Endothelial cell of umbilical vein (primary cell): ENCODE measurements at places on chromosomes 5 and 9. TPM values are rescaled to one million over a fixed set of nuclear protein-coding genes. Genes with fewer than 3 reads are reported as not detected.

GRCh38 chr9:91732187-91733005, 217.6 kb downstream of the ROR2 start:
- no peaks in the 10 kb centered on the region for H3K27me3 ChIP-seq
- H3K36me3 ChIP-seq = no peaks in the 10 kb centered on the region
- H3K4me3 ChIP-seq = no peak overlapping the region
- no peaks in the 10 kb centered on the region for H3K4me1 ChIP-seq
- no peak for DNase-seq

CAVIN4 gene
- total RNA-seq = 2.5 and 3.1 TPM in 2 replicates

STPG3 gene
- total RNA-seq = not detected in 2 replicates

CSF2 gene
- not detected in 2 replicates for total RNA-seq

- peak; percentile 76 for DNase-seq
- H3K36me3 ChIP-seq = peaks cover 22% of the 10 kb centered on the region
- H3K4me3 ChIP-seq = peak overlapping the region; percentile 88
Measured at GRCh38 chr9:72362680-72363139, 2.3 kb downstream of the ZFAND5 start.

GRCh38 chr5:74419468-74419867, 221.1 kb downstream of the ENC1 start:
- no peaks in the 10 kb centered on the region for H3K27me3 ChIP-seq
- H3K4me3 ChIP-seq = no peak overlapping the region
- DNase-seq = no peak
- no peaks in the 10 kb centered on the region for H3K36me3 ChIP-seq
- peaks cover 22% of the 10 kb centered on the region for H3K4me1 ChIP-seq

EQTN gene
- not detected in 2 replicates for total RNA-seq

GRCh38 chr5:62741761-62742160, 163.1 kb downstream of the LRRC70 start:
- H3K4me1 ChIP-seq = no peaks in the 10 kb centered on the region
- H3K36me3 ChIP-seq = no peaks in the 10 kb centered on the region
- H3K27ac ChIP-seq = no peak overlapping the region
- no peak for DNase-seq
- H3K27me3 ChIP-seq = peaks cover 4% of the 10 kb centered on the region

GRCh38 chr5:145531038-145531734, 304.0 kb downstream of the PRELID2 start:
- H3K4me1 ChIP-seq = peaks cover 16% of the 10 kb centered on the region
- H3K27me3 ChIP-seq = no peaks in the 10 kb centered on the region
- H3K27ac ChIP-seq = no peak overlapping the region
- H3K36me3 ChIP-seq = no peaks in the 10 kb centered on the region

DNA sequence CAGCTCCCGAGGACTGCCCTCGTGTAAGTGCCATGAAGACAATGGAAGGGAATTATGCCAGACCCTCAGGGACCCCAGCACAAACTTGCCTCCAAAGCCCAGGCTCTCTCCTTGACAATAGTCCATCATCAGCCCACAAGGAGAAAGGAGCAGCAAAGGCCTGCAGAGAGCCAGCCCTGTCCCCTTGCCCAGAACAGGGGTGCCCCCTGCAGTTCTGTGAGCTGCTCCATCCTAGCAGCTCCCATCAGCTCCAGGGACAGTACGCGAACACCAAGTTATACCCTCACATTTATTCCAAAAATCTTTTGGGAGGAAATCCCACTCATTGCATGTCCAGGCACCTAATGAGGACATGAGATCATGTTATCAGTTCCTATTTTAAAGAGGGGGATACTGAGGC, 11.1 kb downstream of the BARX1 start:
- H3K36me3 ChIP-seq = no peaks in the 10 kb centered on the region
- no peaks in the 10 kb centered on the region for H3K4me1 ChIP-seq
- H3K27ac ChIP-seq = no peak overlapping the region
- H3K4me3 ChIP-seq = no peak overlapping the region
- DNase-seq = no peak

- H3K4me3 ChIP-seq = no peak overlapping the region
- no peaks in the 10 kb centered on the region for H3K4me1 ChIP-seq
- no peak for DNase-seq
- no peak overlapping the region for H3K27ac ChIP-seq
- H3K36me3 ChIP-seq = no peaks in the 10 kb centered on the region
Measured at GRCh38 chr5:170368586-170368985, 20.6 kb downstream of the KCNMB1 start.

DNA sequence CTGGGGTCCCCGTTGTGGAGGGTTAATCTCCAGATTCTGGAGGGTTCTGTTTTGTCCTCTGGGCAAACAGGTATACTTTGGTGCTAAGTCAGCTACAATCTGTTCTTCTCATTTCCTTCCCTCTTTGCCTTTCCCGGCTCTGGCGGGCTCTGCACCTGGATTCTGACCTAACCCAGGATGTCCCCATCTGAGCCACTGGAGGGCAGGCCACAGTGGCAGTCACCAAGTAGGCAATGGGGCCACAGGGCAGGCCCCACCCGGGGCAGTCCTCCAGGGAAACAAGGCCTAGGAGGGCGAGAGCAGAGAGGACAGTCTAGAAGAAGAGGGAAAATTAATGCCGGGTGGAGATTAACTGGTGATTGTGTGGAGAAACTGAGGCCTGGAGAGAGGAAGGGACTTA, 40.4 kb upstream of the HRH2 start:
- no peak for DNase-seq
- H3K27me3 ChIP-seq = no peaks in the 10 kb centered on the region
- H3K36me3 ChIP-seq = no peaks in the 10 kb centered on the region
- H3K4me1 ChIP-seq = no peaks in the 10 kb centered on the region

GRCh38 chr5:107517185-107518033, 153.3 kb downstream of the EFNA5 start:
- no peaks in the 10 kb centered on the region for H3K36me3 ChIP-seq
- no peaks in the 10 kb centered on the region for H3K27me3 ChIP-seq
- no peak overlapping the region for H3K27ac ChIP-seq
- peaks cover 2% of the 10 kb centered on the region for H3K4me1 ChIP-seq
- DNase-seq = no peak

DNA sequence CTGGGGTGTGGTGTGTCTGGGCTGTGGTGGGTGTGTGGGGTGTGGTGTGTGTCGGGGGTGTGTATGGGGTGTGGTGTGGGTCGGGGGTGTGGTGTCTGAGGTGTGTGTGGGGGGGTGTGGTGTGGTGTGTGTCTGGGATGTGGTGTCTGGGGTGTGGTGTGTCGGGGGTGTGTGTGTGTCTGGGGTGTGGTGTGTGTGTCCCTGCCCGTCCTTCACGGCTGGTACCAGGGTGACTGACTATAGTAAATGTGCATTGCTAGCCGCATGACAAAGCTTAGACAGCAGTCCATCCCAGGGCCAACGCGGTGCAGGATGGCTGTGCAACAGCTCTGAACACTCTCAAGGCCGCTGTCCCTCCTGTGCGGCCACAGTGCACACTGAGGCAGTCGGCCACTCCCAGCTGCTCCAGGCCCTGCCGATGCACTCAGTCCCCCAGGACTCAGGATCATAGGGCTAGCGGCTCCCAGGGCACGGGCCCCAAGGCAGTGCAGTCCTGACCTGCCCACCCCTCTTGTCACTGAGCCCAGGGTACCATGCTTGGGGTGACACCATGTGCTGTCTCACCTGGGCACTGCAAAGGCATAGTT, 54.0 kb downstream of the SECISBP2 start:
- no peak overlapping the region for H3K4me3 ChIP-seq
- no peak overlapping the region for H3K27ac ChIP-seq
- no peaks in the 10 kb centered on the region for H3K27me3 ChIP-seq
- DNase-seq = no peak
- no peaks in the 10 kb centered on the region for H3K36me3 ChIP-seq
- H3K4me1 ChIP-seq = no peaks in the 10 kb centered on the region

SLC24A2 gene
- not detected in 2 replicates for total RNA-seq

- H3K36me3 ChIP-seq = no peaks in the 10 kb centered on the region
- H3K4me3 ChIP-seq = no peak overlapping the region
- H3K27ac ChIP-seq = no peak overlapping the region
- no peaks in the 10 kb centered on the region for H3K27me3 ChIP-seq
- H3K4me1 ChIP-seq = no peaks in the 10 kb centered on the region
Measured at GRCh38 chr9:23598994-23599393, 227.0 kb downstream of the ELAVL2 start.

GRCh38 chr5:84327591-84327990, 57.1 kb downstream of the EDIL3 start:
- H3K27ac ChIP-seq = no peak overlapping the region
- no peak for DNase-seq
- H3K4me3 ChIP-seq = no peak overlapping the region
- H3K27me3 ChIP-seq = no peaks in the 10 kb centered on the region
- H3K4me1 ChIP-seq = no peaks in the 10 kb centered on the region

DNA sequence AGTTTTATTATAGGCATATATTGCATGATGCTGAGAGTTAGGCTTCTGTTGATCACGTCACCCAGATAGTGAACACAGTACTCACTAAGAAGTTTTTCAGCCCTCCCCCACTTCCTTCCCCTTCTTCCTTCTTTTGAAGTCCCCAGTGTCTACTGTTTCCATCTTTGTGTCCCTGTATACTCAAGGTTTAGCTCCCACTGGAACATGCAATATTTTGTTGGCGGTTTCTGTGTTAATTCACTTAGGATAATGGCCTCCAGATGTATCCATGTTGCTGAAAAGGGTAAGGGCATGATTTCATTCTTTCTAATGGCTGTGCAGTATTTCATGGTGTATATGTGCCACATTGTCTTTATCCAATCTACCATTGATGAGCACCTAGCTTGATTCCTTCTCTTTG, 764.3 kb downstream of the MTRR start:
- H3K36me3 ChIP-seq = no peaks in the 10 kb centered on the region
- H3K27ac ChIP-seq = no peak overlapping the region
- no peaks in the 10 kb centered on the region for H3K27me3 ChIP-seq
- H3K4me1 ChIP-seq = no peaks in the 10 kb centered on the region

- peaks cover 9% of the 10 kb centered on the region for H3K36me3 ChIP-seq
- no peak overlapping the region for H3K4me3 ChIP-seq
- H3K27ac ChIP-seq = no peak overlapping the region
- no peak for DNase-seq
Measured at GRCh38 chr5:95075111-95075510, 209.8 kb downstream of the MCTP1 start.

DNA sequence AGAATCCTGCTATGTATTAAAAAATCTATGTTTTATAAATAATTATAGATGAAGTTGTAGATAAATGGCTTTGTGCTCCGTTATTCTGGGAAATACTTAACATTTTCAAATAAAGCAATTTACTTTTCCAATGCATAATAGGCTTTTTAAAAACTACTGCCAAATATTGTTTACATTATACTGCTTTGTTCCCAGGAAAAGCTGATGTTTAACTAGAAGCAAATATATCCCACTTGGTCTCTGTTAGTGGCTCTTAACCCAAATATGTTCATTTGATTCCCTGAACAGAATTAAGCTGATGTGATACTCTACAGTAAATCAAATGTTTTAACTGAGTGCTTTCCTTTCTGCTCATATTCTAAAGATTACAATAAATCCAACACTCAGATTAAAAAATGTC, 326.3 kb downstream of the SLCO4C1 start:
- H3K36me3 ChIP-seq = no peaks in the 10 kb centered on the region
- H3K4me3 ChIP-seq = no peak overlapping the region
- no peaks in the 10 kb centered on the region for H3K27me3 ChIP-seq

NPR3 gene
- 0.37 and 0.53 TPM in 2 replicates for total RNA-seq

MCC gene
- 23.0 and 27.5 TPM in 2 replicates for total RNA-seq

- H3K27ac ChIP-seq = peak overlapping the region; percentile 44
- no peaks in the 10 kb centered on the region for H3K36me3 ChIP-seq
- H3K4me1 ChIP-seq = peaks cover 19% of the 10 kb centered on the region
Measured at GRCh38 chr5:115977096-115977495, 14.8 kb downstream of the LVRN start.

- H3K27me3 ChIP-seq = no peaks in the 10 kb centered on the region
- no peaks in the 10 kb centered on the region for H3K36me3 ChIP-seq
- no peak overlapping the region for H3K4me3 ChIP-seq
- peak; percentile 18 for DNase-seq
- H3K27ac ChIP-seq = no peak overlapping the region
Measured at GRCh38 chr5:13866792-13867191, 77.7 kb downstream of the DNAH5 start.

KIF4B gene
- total RNA-seq = 0.14 and 0.44 TPM in 2 replicates

- no peak for DNase-seq
- H3K4me3 ChIP-seq = no peak overlapping the region
- no peaks in the 10 kb centered on the region for H3K36me3 ChIP-seq
Measured at GRCh38 chr5:31964007-31964360, 210.1 kb downstream of the GOLPH3 start.

- peak overlapping the region; percentile 66 for H3K4me3 ChIP-seq
- no peaks in the 10 kb centered on the region for H3K36me3 ChIP-seq
- no peak for DNase-seq
- H3K27me3 ChIP-seq = no peaks in the 10 kb centered on the region
- H3K4me1 ChIP-seq = peaks cover 52% of the 10 kb centered on the region
- H3K27ac ChIP-seq = peak overlapping the region; percentile 97
Measured at GRCh38 chr5:148384380-148384737, 601 bp downstream of the FBXO38 start.

BARX1 gene
- not detected in 2 replicates for total RNA-seq

DNA sequence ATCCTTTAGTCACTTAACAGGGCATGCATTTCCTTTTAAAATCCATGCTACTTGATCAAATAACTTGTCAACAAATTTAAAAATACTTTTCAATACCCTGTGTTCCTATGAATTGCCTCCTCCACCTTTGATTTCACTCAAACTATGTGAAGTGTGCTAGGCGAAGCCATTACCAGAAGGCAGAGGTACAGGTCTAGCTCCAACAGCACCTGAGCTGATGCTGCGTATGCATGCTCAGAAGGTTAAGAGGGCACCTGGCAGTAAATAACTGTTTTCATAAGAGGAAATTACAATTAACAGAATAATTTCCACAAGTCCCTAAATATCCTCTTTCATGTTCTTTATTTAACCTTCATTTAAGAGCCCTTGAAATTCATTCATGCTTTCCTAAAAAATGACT, 251.8 kb downstream of the EFNA5 start:
- H3K36me3 ChIP-seq = no peaks in the 10 kb centered on the region
- peaks cover 29% of the 10 kb centered on the region for H3K4me1 ChIP-seq
- no peak overlapping the region for H3K4me3 ChIP-seq
- H3K27me3 ChIP-seq = no peaks in the 10 kb centered on the region
- DNase-seq = no peak

TXNDC8 gene
- total RNA-seq = not detected in 2 replicates

ZCCHC7 gene
- 14.8 and 17.3 TPM in 2 replicates for total RNA-seq

DNA sequence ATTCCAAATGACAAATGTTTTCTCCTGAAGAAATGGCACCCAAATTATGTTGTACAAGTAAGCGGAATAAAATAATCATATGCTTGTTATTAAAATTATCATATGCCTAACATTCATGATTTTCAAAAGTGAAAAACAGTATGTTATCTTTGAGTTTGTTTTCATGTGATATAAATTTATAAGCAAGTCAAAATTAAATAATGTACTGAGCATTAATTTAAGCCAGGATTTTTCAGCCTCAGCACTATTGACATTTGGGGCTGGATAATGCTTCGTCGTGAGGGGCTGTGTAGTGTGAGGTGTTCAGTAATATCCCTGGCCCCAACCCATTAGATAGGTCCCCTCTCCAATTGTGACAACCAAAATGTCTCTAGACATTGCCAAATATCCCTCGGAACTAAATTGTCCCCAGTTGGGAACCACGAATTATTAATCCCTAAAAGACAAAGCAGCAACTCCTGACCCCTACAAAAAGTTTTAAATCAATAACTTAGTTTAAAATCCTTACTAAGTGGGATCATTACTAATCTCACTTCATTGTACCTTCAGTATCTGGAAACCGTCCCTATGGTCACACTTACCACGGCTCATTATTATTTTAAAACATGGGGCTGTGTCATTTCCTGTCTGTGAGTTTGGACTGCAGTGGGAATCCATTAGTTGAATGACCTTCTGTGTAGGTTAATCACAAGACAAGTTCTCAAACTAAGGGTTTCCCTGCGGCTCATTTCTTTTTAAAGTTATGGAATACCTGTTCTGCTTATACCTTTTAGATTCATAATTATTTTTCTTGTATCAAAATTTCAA, 1.3 kb upstream of the NNT start:
- H3K4me3 ChIP-seq = no peak overlapping the region
- no peaks in the 10 kb centered on the region for H3K36me3 ChIP-seq
- H3K4me1 ChIP-seq = peaks cover 19% of the 10 kb centered on the region
